ENCODE measurements at places on chromosomes 3 and 15. TPM values are rescaled to one million over a fixed set of nuclear protein-coding genes. Genes with fewer than 3 reads are reported as not detected.

- peak; percentile 68 for DNase-seq
Observed at GRCh38 chr3:53571264-53571663, 76.9 kb downstream of the CACNA1D start.

DNA sequence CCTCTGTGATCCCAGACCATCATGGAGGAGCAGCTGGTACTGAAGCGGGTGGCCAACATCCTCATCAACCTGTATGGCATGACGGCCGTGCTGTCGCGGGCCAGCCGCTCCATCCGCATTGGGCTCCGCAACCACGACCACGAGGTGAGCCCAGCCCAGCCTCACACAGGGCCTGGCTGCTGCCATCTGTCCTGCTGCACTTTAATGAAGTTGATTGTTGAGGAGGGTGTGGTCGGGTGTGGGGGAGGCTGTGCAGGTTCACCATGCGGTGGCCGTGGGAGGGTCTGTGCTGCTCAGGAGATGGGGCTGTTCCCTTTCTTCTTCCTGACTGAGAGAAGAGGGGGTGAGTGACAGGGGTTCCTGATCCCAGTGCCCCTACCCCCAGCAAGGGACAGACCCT is 30.6 kb downstream of the ACAD9 start:
- DNase-seq, result no peak

DNA sequence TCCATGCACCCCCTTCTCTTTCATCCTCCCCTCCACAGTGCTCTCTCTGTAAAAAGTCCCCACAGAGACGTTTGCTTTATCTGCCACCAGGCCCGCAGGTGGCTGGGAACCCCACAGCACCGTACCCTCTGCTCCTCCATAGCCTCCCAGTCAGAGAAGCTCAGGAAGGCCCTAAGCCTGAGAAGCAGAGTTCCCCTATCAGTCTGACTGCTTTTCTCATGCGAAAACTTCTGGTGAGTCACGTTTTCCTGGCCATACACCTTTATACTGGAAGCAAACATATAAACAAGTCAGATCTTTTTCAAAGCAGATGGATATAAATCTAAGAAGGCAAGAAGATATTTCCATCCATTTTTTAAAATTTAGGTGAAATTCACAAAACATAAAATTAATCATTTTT is 51.5 kb upstream of the MEF2A start:
- no peak for DNase-seq

The PIF1 gene
- 0.99 TPM for total RNA-seq

The ZNF619 gene
- 10.6 TPM for total RNA-seq

- DNase-seq, result no peak
Observed at GRCh38 chr3:177144922-177145321, 52.4 kb downstream of the TBL1XR1 start.

DNA sequence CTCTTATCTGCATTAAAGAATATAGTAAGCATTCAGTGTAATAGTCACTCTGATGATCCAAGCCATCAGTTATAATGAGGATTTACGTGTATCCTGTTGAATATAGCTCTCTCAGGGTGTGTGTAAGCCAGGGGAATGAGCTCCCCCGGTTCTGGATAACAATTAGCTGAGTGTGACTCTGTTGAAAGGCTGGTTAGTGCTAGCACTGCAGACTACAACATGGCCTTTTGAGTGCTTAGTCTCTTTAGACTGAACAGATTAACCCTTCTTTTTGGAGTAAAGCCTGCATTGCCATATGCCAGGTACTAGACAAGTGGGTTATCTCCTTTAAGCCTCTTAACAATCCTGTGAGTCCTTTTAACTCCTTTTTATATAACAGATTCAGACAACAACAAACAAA is 119.5 kb downstream of the TMEM108 start:
- no peak for DNase-seq

- DNase-seq, result no peak
Observed at GRCh38 chr3:31105011-31105410, 210.6 kb upstream of the GADL1 start.

GRCh38 chr3:78969483-78969882 is 798.3 kb downstream of the ROBO1 start:
- no peak for DNase-seq

The SPTSSB gene
- total RNA-seq, result 242 TPM

The CCDC39 gene
- not detected for total RNA-seq

The DALRD3 gene
- total RNA-seq, result 37.0 TPM

DNA sequence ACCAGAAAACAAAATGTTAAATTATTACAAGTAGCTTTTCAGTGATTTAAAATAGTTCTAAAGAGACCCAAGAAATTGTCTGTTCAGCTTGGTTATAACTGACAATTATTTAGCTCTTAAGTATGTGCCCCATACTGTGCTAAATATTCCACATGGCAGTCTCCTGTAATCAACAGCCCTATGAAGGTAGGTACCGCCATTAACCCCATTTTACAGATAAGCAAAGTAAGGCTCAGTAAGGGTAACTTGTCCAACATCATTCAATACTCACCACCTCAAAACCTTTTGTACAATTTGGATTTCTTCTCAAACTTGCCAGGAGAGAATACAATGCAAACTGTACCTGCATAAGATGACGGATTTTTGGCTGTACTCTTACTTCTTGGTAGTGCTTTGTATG is 33.9 kb downstream of the ADPGK start:
- DNase-seq, result no peak

GRCh38 chr15:60057554-60057953 is 53.4 kb downstream of the FOXB1 start:
- no peak for DNase-seq

DNA sequence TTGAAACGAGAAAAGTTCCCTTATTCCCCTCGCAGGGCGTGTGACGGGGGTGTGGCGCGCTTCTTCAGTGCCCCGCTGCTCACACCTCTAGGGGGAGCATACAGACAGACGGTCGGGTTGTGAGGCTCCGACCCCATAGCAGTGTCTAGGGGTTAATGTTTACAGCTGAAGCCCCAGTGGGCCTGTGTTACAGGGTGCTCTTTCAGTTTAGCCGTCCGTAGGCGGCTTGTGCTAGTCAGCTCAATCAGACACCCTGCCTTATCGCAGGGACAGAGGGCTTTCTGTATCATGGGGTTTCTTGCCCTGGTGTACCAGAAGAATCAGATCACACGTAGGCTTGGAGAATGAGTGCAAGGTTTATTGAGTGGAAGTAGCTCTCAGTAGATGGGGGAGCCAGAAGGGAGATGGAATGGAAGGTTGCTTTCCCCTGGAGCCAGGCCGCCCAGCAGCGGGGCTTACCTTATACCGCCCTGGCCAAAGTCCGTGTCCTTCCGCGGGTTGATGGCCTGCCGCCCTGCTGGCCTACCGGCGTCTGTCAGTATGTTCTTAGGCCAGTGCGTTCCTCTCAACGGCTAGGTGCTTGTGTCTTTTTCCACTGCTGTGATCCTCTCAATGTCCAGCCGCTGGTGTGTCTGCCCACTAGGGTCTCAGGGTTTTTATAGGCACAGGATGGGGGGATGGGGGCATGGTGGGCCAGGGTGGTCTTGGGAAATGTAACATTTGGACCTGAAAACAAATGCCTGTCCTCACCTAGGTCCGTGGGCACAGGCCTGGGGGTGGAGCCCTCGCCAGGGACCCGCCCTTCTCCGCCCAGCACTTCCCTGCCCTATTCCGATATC is 32.2 kb upstream of the ACP3 start:
- no peak for DNase-seq

GRCh38 chr3:47475570-47476329 is at the start of gene SCAP:
Gene SCAP (minus strand): TSS chr3:47475941. CDS start chr3:47442993, 32,948 bp downstream.
- DNase-seq, result peak; percentile 95

DNA sequence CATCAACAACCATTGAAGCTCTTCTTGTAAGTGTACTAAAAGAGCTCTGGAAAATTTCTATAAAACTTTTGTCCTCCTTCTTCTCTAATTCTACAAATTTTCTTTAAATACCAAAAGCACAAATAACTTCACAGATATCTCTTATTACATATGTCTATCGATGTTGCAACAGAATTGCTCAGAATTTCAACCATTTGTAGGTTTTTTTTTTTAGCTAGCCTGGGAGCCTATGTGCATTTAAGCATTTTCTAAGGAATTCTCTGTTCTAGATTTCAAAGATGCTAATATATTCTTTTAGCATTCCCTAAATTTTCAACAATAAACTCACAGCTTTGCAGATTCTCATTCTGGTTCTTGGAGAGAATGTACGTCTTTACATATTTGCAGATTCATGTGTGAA is 774.3 kb upstream of the NR2F2 start:
- DNase-seq, result no peak

- DNase-seq, result no peak
Observed at GRCh38 chr3:171213178-171213577, 186.7 kb upstream of the SLC2A2 start.

DNA sequence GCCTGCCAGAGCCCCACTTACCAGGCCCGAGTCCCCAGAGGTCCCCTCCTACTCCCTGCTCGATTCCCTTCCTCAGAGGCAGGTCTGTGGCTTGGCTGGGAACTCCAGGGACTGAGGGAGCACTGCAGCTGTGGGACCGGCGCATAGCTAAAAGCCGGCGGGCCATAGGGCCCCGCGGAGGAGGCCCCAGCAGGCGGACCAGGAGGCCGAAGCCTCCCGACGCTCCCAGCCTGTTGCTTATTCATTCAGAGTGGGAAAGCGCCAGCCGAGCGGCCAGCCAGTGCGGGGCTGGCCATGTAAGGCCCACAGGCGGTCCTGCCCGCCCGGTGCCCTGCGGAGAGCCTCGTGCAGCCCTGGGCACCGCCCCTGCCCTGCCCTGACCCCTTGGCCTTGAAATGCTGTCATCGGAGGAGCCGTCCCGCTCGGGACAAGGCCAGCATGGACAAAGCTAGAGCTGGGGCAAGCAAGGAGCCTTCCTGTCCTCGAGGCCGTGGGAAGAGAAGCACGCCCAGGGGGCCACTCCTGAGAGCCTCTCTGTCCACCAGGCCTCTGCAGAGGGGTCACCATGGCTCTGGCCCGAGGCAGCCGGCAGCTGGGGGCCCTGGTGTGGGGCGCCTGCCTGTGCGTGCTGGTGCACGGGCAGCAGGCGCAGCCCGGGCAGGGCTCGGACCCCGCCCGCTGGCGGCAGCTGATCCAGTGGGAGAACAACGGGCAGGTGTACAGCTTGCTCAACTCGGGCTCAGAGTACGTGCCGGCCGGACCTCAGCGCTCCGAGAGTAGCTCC is at the start of gene LOXL1:
TSS of gene LOXL1 (plus strand) at position 244 of the 784 bp plus-strand sequence. CDS start at position 566, 322 bp downstream.
- DNase-seq, result peak; percentile 74

GRCh38 chr3:128080323-128081080 is 28.3 kb downstream of the SEC61A1 start:
- no peak for DNase-seq

The HRH1 gene
- total RNA-seq, result 10.5 TPM

The TRPM7 gene
- total RNA-seq, result 56.2 TPM

The SCN11A gene
- 34.5 TPM for total RNA-seq

- no peak for DNase-seq
Observed at GRCh38 chr3:122000936-122001605, 21.0 kb downstream of the ILDR1 start.

The TICRR gene
- total RNA-seq, result 0.47 TPM

The BBX gene
- total RNA-seq, result 87.0 TPM

The ARPP21 gene
- total RNA-seq, result 2.1 TPM

GRCh38 chr3:101542957-101543356 is 18.7 kb upstream of the TRMT10C start:
- DNase-seq, result no peak
